ENCODE measurements at places on chromosomes 7 and 10.

- no peak for DNase-seq
Measured at GRCh38 chr7:158683541-158683940, 21.1 kb downstream of the NCAPG2 start.

DNA sequence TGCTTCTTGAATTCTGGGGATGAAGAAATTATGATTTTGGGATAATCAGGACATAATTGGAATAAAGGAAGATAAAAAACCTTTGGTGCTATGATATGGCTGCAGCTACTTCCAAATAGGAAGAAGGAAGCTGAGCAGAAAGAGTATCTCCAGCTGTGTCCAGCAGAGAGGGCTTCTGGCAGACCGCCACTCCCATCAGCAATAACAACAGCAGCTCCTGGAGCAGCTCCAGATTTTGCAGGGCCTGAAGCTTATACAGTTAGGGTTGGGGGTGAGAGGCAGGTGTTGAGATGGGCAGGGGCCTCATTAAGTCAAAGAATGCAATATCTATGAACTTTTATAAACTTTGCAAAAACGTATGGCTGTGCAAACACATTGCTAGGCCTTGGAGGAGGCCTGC, 62.3 kb downstream of the C10orf120 start:
- DNase-seq = peak; percentile 29

- peak; percentile 24 for DNase-seq
Measured at GRCh38 chr10:1658658-1659057, 78.7 kb downstream of the ADARB2 start.

GRCh38 chr10:11017000-11017569, 587 bp upstream of the CELF2 start:
- peak; percentile 17 for DNase-seq

DNA sequence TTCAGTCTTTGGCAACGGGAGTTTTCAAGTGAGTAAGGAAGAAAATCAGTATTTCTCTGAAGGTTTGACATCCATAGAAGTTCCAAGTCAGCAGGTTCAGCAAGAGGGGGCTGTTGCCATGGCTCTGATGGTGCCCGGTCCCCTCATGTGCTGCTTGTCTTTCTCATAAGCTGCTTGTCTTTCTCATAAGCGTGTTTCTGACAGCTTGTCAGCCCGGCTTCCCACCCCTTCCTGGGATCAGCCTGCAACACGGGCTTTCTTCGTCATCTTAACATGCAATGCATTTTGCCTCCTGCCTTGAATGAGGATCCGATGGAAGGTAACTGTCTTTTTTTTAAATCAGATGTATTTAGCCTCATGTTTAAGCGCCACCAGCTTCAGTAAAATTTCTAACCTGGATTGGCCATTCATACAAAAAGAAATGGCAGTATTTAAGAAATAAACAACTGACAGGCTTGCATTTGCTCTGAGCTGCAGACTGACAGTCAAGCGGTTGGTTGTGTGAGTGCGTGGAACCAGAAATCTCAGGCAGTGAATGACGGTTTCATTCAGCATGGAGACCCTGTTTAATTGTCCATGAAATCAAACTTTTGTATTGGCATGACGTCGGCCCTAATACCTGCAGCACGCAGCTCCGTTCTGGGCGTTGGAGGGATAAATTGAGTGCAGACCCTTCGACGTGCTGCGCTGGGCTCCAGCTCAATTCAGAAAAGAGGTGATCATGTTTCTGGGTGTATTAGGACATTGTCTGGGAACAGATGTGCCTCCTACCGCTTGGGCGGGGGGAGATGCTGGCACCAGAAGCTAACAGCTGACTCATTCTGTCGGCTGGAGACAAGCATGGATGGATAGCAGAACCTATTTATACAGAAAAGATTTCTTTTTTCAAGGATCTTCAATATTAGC, 454.7 kb upstream of the FOXK1 start:
- DNase-seq = peak; percentile 64

DNA sequence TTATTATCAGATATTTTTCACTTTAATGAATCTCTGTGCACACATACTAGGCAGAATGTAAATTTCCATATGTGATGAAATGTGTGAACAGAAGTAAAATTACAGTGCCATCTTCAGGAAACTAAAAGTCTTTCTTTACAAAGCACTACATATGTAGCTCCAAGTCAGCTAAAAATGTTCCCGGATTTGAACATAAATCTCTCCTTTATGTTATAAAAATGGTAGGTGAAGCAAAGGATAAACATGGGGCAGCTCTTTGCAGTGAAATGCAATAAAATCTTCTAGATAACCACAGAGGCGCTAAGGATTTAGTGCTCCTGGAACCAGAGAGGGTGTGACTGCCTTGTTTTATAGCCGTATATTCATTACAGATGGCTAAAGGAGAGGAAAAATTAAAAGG, 104.9 kb upstream of the C7orf33 start:
- peak; percentile 9 for DNase-seq

DNA sequence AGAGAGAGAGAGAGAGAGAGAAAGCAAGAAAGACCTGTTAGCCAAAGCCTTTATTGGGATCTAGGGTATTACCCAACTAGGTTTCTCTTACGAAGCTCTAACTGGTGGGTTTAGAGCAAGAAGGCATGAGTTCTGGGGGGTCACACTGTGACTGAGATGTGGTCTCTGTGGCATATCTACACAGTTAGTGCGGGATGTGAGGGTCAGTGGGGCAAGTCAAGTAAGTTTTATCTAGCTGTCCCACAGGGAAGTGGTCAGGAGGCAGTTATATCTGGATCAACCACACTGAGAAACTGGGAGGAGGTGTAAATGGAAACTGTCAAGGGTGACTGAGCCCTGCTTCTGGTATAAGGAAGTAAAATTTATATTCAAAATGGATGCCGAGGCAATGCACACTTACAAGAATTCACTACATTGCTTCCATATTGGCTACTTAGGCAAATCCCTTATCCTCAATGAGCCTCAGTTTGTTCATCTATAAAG, 331.6 kb upstream of the HPS1 start:
- DNase-seq = no peak
